ENCODE measurements at places on chromosomes 13 and 19.

- DNase-seq, result no peak
Measured at GRCh38 chr13:107203146-107203847, 635.4 kb upstream of the ARGLU1 start.

DNA sequence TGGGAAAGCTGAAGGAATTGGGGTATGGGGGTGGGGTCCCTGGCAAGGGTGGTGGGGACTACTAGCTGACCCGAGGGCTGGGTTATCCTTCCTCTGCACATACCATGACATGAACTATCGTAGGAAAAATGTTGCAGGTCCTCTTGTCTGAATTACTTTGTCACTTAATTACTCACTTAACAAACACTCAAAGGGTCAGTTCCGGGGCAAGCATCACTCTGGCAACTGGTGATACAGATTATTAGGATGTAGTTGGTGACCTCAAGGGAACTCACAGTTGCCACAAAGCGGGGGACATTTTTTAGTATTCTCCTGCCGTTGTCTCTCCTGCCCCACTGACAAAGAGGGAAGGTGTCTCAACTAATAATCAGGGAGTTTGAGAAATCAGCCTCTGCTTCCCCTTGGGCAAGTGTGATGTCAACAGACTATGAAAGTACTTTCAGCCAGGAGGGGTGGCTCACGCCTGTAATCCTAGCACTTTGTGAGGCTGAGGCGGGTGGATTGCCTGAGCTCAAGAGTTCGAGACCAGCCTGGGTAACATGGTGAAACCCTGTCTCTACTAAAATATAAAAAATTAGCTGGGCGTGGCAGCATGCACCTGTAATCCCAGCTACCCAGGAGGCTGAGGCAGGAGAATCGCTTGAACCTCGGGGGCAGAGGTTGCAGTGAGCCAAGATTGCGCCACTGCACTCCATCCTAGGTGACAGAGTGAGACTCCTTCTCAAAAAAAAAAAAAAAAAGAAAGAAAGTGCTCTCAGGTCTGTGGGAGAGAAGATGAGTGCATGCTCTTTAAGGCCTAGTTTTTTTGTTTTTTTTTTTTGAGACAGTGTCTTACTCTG lies 10.3 kb downstream of the DNAJB1 start:
- DNase-seq, result no peak

DNA sequence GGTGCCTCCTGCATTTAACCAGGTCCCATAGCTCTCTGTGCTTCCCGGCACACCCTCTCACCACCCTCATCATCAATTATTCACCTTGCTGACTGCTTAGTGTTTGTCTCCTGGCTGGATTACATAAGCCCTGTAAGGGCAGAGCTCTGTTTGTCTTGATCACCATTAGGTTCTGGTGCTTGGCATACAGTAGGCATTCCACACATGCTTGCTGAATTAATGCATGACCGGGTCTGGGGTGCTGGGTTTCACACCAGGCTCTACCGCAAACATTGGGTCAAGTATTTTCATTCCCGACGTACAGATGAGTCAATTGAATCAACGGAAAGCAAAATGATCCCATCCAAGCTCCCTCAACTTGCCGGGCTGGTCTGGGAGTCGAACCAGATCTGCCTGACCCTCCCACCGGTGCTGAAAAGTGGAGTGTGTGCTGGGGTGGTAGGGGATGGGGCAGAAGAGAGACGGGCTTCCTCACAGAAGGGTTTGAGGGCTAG lies 28.5 kb downstream of the VAV1 start:
- no peak for DNase-seq

GRCh38 chr19:46852830-46853229 lies 2.2 kb upstream of the AP2S1 start:
- DNase-seq, result no peak

- DNase-seq, result no peak
Measured at GRCh38 chr19:29624489-29625185, 18.6 kb downstream of the POP4 start.

DNA sequence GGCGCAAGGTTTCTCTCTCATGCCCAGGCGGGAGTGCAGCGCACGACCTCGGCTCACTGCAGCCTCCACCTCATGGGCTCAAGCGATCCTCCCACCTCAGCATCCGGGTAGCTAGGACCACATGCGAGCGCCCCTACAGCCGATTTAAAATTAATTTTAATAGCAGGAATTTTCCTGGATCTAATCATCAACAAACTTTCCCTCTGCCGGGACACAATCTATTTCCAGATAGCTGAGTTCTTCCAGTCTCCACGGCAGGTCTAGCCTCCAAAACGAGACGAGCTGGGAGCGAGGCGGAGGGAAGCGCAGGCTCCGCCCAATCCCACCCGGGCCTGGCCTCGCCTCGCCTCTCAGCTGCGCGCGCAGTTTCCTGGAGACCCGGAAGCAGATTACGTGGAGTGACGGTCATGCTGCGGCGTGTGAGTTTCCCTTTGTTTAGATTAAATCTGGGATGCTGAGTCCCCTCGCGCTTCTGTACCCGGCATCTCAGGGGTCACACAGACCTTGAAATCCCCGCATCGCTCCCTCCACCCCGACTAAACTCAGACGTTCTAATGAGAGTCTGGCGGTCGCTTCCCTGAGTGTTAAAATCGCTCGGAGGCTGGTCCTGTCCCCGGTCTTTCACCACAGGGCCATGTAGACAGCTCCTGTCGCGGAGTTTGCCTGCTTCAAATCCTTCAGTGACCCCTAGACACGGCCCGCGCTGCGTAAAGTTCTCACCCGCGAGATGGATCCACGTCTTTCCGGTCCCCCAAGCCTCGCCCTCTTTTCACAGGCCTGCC lies at the start of gene ZNF880:
Gene ZNF880, plus strand, starts transcription at position 365 of the 782 bp plus-strand sequence. Its CDS starts 43 bp downstream, at position 408.
- peak; percentile 97 for DNase-seq

All from femur (tissue), 1 donor.